ENCODE measurements at places on chromosomes 13 and 19.

- DNase-seq, result no peak
Measured at GRCh38 chr13:79393564-79394249, 12.3 kb downstream of the RBM26 start.

DNA sequence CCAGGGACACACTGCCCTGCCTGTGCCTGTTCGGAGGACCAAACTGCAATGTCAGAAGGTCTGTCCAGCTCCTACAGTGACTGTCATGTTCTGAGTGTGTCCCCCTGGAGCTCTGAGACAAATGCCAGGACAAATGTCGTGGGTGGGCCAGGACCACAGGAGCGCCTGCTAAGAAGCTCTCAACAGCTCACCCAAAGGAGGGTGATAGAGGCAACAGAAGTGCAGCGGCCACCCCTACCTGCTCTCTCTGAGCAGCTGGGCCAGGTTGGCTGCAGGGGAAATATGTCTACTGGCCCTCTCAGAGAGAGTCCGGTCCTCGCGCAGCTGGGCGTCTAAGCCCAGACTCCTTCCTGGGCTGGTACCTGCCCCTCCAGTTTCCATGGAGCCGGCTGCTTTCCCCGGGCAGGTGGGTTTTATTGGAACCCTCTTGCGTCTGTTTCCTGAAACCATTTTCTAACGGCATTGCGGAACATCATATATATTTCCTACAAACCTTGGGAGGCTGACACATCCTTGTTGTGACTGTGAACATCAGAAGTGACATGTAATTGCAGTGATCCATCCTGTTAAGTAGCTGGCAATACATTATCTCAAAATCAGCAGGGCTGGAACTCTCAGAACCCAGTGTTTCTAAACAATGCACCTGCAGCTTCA lies 78.1 kb downstream of the CHST8 start:
- DNase-seq, result peak; percentile 20

- DNase-seq, result no peak
Measured at GRCh38 chr13:111354789-111355188, 34.3 kb downstream of the TEX29 start.

- DNase-seq, result no peak
Measured at GRCh38 chr19:16144216-16144581, 714 bp downstream of the HSH2D start.

GRCh38 chr19:21434967-21435544 lies 38.1 kb downstream of the ZNF493 start:
- no peak for DNase-seq

DNA sequence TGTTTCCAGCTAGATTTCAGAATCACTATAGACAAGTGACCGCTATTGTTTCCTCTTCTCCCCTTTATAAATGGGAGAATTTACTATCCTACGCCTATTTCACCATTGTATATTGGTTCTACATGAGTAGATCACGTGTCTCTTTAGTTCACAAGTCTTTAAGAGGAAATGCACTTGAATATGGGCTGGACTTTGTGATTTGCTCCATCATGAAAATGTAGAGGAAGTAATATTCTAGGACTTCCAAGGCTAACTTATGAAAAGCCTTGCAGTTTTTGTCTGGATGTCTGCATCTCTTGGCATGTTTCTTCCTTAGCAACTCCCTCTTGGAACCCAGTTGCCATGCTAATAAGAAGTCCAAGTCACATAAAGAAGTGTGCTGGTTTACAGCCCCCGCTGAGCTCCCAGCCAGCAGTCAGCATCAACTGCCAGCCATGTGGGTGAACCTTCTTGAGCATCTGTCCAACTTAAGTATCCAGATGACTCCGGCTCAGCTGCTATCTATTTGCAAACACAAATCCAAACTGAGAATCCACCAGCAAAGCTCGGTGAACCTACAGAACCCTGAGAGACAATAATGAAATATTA lies 4.8 kb upstream of the FBXL3 start:
- DNase-seq, result no peak

GRCh38 chr19:18422530-18423191 lies 3.5 kb downstream of the SSBP4 start:
- DNase-seq, result no peak

DNA sequence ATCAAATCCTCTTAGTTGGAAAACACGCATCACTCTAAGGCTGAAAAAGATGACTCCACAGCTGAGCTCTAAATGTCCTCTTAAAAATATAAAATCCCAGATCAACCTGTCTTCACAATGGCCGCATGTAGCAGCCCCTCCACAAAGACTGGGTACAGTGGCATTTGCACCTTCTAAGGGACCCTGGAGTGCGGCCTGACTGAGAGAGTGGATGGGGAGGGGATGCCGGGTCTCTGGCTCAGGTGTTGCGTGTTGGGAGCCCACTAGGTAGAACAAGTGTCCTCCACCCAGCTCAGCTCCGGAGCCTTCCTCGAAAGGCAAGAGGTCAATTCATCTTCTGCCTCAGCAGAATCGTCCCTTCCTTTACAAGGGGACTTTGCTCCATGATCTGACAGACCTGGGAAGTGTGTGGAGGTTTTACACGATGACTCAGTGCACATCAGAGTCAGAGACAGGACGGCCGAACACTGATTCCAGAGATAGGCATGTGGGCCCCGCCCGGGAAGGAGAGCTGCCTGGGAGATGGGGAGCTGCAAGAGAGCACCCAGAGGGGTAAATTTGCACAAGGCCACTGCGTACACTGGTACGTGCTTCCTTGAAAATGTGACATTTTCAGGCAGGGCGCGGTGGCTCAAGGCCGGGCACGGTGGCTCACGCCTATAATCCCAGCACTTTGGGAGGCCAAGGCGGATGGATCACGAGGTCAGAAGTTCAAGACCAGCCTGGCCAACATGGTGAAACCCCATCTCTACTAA lies 23.5 kb upstream of the SLC15A1 start:
- DNase-seq, result no peak

DNA sequence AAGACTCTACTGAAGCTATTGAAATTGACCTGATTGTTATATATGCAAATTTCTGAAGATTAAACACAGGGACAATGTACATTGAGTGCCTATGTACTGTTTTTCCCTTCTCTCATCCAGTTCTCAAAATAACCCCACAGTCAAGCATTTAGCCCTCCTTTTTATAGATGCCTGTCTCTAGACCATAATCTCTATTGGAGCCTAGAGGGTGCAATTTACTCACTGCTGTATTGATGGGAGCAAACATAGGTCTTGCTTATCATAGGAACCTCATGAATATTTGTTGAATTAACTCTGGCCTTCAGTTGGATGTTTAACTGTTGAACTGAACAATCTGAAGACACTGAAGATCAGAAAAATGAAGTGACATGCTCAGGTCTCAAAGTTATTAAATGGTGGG lies 183.0 kb downstream of the RFC3 start:
- DNase-seq, result no peak

- DNase-seq, result peak; percentile 88
Measured at GRCh38 chr19:44903602-44904425, 1.8 kb upstream of the APOE start.

Data from D341Med (cell line).